ENCODE measurements at places on chromosomes 7 and 10. TPM values are rescaled to one million over a fixed set of nuclear protein-coding genes. Genes with fewer than 3 reads are reported as not detected.
A peak's percentile ranks its signal among the peaks of the same experiment; 100 is the strongest.

Gene NYAP1
- total RNA-seq, result 6.3 TPM

Gene GHRHR
- total RNA-seq, result not detected

Gene INA
- 9.4 TPM for total RNA-seq

Gene COL26A1
- 10.6 TPM for total RNA-seq

Gene GNAT3
- total RNA-seq, result 0.70 TPM

Gene FAM180A
- total RNA-seq, result not detected

Gene ZFAND2A
- 16.1 TPM for total RNA-seq

GRCh38 chr7:154620141-154620755 lies 382.7 kb downstream of the PAXIP1 start:
- H3K36me3 ChIP-seq, result no peaks in the 10 kb centered on the region
- no peak for DNase-seq
- H3K4me1 ChIP-seq, result no peaks in the 10 kb centered on the region
- H3K27ac ChIP-seq, result no peak overlapping the region
- H3K27me3 ChIP-seq, result no peaks in the 10 kb centered on the region

GRCh38 chr10:132563485-132564248 lies 26.1 kb downstream of the INPP5A start:
- no peaks in the 10 kb centered on the region for H3K36me3 ChIP-seq
- H3K4me3 ChIP-seq, result no peak overlapping the region
- no peak for DNase-seq
- H3K27ac ChIP-seq, result no peak overlapping the region
- no peaks in the 10 kb centered on the region for H3K27me3 ChIP-seq
- H3K4me1 ChIP-seq, result peaks cover 4% of the 10 kb centered on the region

- DNase-seq, result no peak
- H3K4me1 ChIP-seq, result no peaks in the 10 kb centered on the region
- H3K27me3 ChIP-seq, result peaks cover 80% of the 10 kb centered on the region
- H3K4me3 ChIP-seq, result no peak overlapping the region
- no peaks in the 10 kb centered on the region for H3K36me3 ChIP-seq
- no peak overlapping the region for H3K27ac ChIP-seq
Measured at GRCh38 chr10:98055841-98056516, 25.6 kb upstream of the CRTAC1 start.

DNA sequence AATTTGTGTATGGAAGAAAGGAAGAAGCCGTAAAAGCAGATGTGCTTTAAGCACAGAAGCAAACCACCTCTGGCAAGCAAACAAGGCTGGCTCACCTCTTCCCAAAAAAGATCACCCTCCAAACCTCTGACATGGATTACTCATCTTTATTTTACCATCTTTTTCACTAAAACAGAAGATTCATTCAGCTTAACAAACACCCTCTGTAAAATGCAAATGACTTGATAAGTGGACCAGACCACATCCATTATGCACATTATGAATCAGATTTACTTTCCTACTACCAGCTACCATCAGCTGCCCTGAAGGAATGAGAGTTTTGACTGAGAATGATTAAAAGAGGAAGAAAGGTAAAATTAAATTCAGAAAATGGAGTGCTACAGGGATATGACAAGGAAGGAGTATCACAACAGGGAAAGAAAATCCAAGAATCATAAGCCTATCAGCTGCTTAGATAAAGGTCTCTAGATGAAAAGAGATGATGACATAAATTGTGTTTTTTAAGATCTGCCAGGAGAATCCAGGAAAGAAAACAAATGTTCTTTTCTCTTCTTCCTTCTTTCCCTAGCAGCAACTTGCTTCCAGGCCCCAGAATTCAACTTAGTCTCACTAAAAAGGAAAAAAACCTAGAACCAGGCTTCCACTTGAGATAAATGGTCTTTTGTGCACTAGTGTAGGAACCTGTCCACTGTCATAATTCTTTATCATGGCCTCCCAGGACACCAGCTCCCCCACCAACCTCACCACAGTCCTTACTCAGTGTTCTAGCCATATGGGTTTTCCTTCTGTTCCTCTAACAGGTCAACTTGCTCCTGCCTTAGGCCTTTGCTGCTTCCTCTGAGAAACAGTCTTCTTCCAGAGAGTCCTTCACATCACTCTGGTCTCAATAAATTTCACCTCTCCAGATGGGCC lies 47.4 kb downstream of the JAZF1 start:
- no peak overlapping the region for H3K27ac ChIP-seq
- H3K4me3 ChIP-seq, result no peak overlapping the region
- no peaks in the 10 kb centered on the region for H3K27me3 ChIP-seq
- H3K4me1 ChIP-seq, result peaks cover 5% of the 10 kb centered on the region
- DNase-seq, result no peak

DNA sequence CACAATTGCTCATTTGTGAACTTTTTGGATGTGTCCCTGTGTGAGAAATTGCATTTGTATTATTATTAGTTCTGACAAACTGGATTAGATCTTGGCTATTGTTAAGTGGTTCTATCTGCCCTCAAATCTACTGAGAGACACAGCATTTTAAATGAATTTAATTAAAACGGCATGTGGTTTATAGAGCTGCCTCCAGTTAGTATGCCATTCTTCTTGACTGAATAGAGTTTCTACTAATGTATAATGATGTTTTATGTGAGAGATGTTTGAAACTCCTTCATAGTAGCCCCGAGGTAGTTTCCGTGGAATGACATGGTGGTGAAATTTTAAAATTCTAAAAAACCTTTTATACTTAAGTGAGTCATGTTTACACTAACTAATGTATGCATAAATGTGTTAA lies 110.9 kb downstream of the DYNC1I1 start:
- H3K27ac ChIP-seq, result no peak overlapping the region
- no peak overlapping the region for H3K4me3 ChIP-seq
- no peak for DNase-seq
- peaks cover 5% of the 10 kb centered on the region for H3K4me1 ChIP-seq
- no peaks in the 10 kb centered on the region for H3K36me3 ChIP-seq

- H3K27me3 ChIP-seq, result peaks cover 3% of the 10 kb centered on the region
- peaks cover 35% of the 10 kb centered on the region for H3K4me1 ChIP-seq
- no peak overlapping the region for H3K27ac ChIP-seq
- DNase-seq, result no peak
- no peak overlapping the region for H3K4me3 ChIP-seq
Measured at GRCh38 chr10:50997461-50997860, 76.8 kb upstream of the PRKG1 start.

GRCh38 chr10:21993360-21994001 lies 10.0 kb downstream of the DNAJC1 start:
- H3K27me3 ChIP-seq, result no peaks in the 10 kb centered on the region
- H3K36me3 ChIP-seq, result no peaks in the 10 kb centered on the region
- DNase-seq, result no peak
- H3K4me1 ChIP-seq, result no peaks in the 10 kb centered on the region
- H3K27ac ChIP-seq, result no peak overlapping the region

GRCh38 chr7:93298671-93299070 lies 66.5 kb downstream of the VPS50 start:
- H3K4me1 ChIP-seq, result no peaks in the 10 kb centered on the region
- H3K4me3 ChIP-seq, result no peak overlapping the region
- H3K27me3 ChIP-seq, result no peaks in the 10 kb centered on the region
- DNase-seq, result no peak
- no peaks in the 10 kb centered on the region for H3K36me3 ChIP-seq

DNA sequence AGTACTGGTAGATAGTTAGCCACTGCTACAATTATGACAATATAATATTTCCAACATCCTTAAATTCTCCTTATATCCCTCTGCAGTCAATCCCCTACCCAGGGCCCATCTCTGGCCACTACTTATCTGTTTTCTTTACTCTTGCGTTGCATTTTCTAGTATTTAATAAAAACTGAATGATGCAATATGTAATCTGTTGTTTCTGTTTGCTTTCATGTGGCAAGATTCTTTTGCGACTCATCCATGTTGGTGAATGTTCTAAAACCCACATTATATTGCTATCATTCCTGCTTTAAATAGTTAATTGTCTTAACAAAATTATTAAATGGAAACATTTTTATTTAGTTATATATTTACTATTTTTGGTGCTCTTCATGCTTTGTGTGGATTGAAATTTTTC lies 338.5 kb downstream of the MDFIC start:
- DNase-seq, result no peak
- no peaks in the 10 kb centered on the region for H3K36me3 ChIP-seq
- no peaks in the 10 kb centered on the region for H3K4me1 ChIP-seq
- no peaks in the 10 kb centered on the region for H3K27me3 ChIP-seq
- H3K4me3 ChIP-seq, result no peak overlapping the region
- H3K27ac ChIP-seq, result no peak overlapping the region

- no peak overlapping the region for H3K27ac ChIP-seq
- DNase-seq, result no peak
- H3K4me1 ChIP-seq, result peaks cover 6% of the 10 kb centered on the region
- no peaks in the 10 kb centered on the region for H3K27me3 ChIP-seq
Measured at GRCh38 chr10:107098326-107098725, 66.2 kb downstream of the SORCS1 start.

GRCh38 chr7:101936223-101936610 lies 118.8 kb downstream of the CUX1 start:
- H3K4me1 ChIP-seq, result peaks cover 60% of the 10 kb centered on the region
- peaks cover 11% of the 10 kb centered on the region for H3K36me3 ChIP-seq
- peaks cover 28% of the 10 kb centered on the region for H3K27me3 ChIP-seq

DNA sequence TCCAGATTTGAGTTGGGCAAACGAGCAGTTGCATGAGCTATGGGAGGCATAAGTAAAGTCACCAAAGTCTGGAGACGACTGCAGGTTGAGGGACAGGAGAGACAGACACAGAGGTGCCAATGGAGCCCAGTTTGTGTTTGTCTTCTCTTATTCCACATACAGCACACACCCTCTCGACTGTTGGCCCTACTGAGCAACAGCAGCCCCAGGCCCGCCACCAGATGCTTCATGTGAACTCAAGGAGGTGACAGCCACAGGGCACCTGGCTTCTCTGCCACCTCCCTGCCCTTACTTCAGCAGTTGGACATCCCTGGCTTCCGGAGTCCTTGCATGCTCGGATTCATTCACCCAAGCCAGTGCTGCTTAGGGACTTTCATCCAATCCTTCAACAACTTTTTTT lies 6.5 kb upstream of the ATOH7 start:
- H3K27me3 ChIP-seq, result peaks cover 7% of the 10 kb centered on the region
- no peak overlapping the region for H3K4me3 ChIP-seq
- DNase-seq, result no peak
- no peaks in the 10 kb centered on the region for H3K36me3 ChIP-seq
- no peak overlapping the region for H3K27ac ChIP-seq

- no peaks in the 10 kb centered on the region for H3K36me3 ChIP-seq
- peaks cover 2% of the 10 kb centered on the region for H3K4me1 ChIP-seq
- peaks cover 23% of the 10 kb centered on the region for H3K27me3 ChIP-seq
- no peak for DNase-seq
- no peak overlapping the region for H3K4me3 ChIP-seq
- peak overlapping the region; percentile 73 for H3K27ac ChIP-seq
Measured at GRCh38 chr7:44960011-44960580, 18.7 kb downstream of the MYO1G start.

- H3K4me3 ChIP-seq, result no peak overlapping the region
- H3K27ac ChIP-seq, result no peak overlapping the region
- no peaks in the 10 kb centered on the region for H3K4me1 ChIP-seq
- DNase-seq, result no peak
Measured at GRCh38 chr10:53396876-53397275, 624.3 kb upstream of the MBL2 start.

DNA sequence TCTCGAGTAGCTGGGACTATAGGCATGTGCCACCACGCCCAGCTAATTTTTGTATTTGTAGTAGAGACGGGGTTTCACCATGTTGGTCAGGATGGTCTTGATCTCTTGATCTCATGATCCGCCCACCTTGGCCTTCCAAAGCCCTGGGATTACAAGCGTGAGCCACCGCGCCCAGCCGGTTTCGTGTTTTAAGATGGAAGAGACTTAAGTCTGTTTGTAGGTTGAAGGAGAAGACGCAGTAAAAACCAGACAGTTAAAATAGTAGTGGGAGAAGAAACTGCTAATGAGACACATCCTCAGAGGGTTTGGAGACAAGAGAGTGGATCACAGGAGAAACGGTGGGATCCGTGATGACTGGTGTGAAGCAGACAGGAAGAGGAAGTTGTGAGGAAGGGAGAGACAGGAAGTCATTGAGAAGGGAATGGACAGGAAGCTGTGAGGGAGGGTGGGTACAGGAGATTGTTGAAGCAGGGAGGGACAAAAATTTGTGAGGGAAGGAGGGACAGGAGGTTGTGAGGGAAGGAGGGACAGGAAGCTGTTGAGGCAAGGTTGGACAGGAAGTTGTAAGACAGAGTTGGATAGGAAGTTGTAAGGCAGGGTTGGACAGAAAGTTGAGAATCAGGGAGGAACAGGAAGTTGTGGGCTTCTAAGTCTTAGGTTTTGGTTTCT lies 115.5 kb downstream of the WDFY4 start:
- no peak overlapping the region for H3K27ac ChIP-seq
- H3K36me3 ChIP-seq, result no peaks in the 10 kb centered on the region
- peaks cover 4% of the 10 kb centered on the region for H3K27me3 ChIP-seq
- H3K4me3 ChIP-seq, result no peak overlapping the region
- no peak for DNase-seq

GRCh38 chr10:19628767-19629560 lies 187.3 kb upstream of the PLXDC2 start:
- H3K36me3 ChIP-seq, result no peaks in the 10 kb centered on the region
- DNase-seq, result no peak
- H3K27ac ChIP-seq, result peak overlapping the region; percentile 27
- H3K4me1 ChIP-seq, result peaks cover 14% of the 10 kb centered on the region
- H3K27me3 ChIP-seq, result no peaks in the 10 kb centered on the region

DNA sequence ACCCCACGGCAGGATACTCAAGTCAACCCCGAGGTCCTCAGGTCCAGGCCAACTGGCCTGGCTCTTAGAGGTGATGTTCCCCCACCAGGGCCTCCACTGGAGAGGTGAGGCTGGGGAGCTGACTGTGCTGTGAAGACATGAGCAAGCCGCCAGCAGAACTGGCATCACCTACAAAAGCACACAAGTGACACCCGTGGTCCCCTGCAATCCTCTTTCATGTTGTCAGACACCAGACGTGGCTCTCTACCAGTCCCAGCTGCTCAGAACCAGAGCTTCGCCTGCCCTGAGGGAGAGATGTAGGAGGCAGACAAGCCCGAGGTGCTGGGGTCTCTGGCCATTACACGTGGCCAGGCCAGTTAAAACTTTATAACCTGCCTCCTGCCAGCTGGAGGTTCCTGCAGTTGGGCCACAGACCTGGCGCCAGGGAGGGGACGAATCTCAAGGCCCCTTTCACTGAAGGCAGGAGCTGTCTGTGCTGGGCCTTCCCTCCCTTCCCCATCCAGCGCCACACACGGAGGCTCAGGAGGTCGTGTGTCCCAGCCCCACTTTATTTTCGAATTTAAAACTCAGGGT lies 2.2 kb downstream of the COMTD1 start:
- H3K27ac ChIP-seq, result peak overlapping the region; percentile 80
- peaks cover 36% of the 10 kb centered on the region for H3K36me3 ChIP-seq
- DNase-seq, result no peak
- H3K4me1 ChIP-seq, result peaks cover 21% of the 10 kb centered on the region

GRCh38 chr10:106972381-106972780 lies 192.1 kb downstream of the SORCS1 start:
- H3K27me3 ChIP-seq, result peaks cover 11% of the 10 kb centered on the region
- H3K4me1 ChIP-seq, result peaks cover 17% of the 10 kb centered on the region
- no peaks in the 10 kb centered on the region for H3K36me3 ChIP-seq
- H3K27ac ChIP-seq, result no peak overlapping the region
- DNase-seq, result no peak
- no peak overlapping the region for H3K4me3 ChIP-seq

All from type B pancreatic cell (in vitro differentiated cells).